Activated CD8-positive, alpha-beta memory T cell treated with anti-CD3 and anti-CD28 coated beads for 1 hour (primary cell): ENCODE measurements at places on chromosomes 13 and 19.
A peak's percentile ranks its signal among the peaks of the same experiment; 100 is the strongest.

GRCh38 chr19:5772416-5772815 is 12.1 kb downstream of the PRR22 start:
- no peak for DNase-seq

- no peak for DNase-seq
Observed at GRCh38 chr19:14545716-14546082, 16.3 kb downstream of the TECR start.

- no peak for DNase-seq
Observed at GRCh38 chr19:4360081-4360569, 16.8 kb downstream of the MPND start.

DNA sequence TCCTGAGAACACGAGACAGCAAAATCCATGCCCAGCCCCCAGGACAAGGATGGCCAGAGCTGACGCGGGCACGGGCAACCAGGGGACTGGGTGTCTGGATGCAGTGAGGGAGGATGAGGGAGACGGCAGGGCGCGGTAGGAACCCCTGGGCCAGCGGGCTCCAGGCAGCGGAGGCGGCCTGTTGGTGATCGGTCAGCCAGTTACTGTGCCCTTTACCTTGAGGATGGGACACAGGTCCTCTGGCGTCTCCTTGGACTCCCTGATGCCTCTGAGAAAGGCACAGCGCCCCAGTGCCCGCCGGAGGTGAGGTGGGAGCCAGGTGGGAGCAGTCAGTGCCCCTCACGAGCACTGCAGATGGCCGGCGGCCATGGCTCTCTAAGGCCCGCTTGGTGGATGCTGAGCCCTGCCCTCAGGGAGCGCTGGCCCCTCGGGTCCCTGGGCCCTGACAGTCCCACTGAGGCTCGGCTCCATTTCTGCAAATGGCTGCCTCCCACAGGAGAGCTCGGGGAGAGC is 31.2 kb downstream of the C13orf46 start:
- DNase-seq = no peak

- DNase-seq = no peak
Observed at GRCh38 chr13:62910541-62911060, 1495.0 kb upstream of the PCDH20 start.

GRCh38 chr13:92137520-92137919 is 739.1 kb downstream of the GPC5 start:
- DNase-seq = no peak

GRCh38 chr19:51702103-51702824 is 9.1 kb downstream of the SPACA6 start:
- no peak for DNase-seq

- DNase-seq = no peak
Observed at GRCh38 chr19:39599116-39599515, 3.2 kb upstream of the LGALS13 start.

GRCh38 chr13:113970810-113971470 is 2.9 kb downstream of the C13orf46 start:
- DNase-seq = no peak

GRCh38 chr19:48739404-48740163 is 826 bp downstream of the RASIP1 start:
- no peak for DNase-seq

- no peak for DNase-seq
Observed at GRCh38 chr13:25046985-25047511, 48.9 kb upstream of the PABPC3 start.

GRCh38 chr13:43665388-43665787 is 121.4 kb downstream of the ENOX1 start:
- no peak for DNase-seq

- no peak for DNase-seq
Observed at GRCh38 chr19:16380314-16380695, 55.7 kb downstream of the KLF2 start.

- DNase-seq = no peak
Observed at GRCh38 chr13:110055089-110055488, 251.9 kb downstream of the COL4A1 start.

- no peak for DNase-seq
Observed at GRCh38 chr13:111955412-111956065, 111.4 kb upstream of the SOX1 start.

DNA sequence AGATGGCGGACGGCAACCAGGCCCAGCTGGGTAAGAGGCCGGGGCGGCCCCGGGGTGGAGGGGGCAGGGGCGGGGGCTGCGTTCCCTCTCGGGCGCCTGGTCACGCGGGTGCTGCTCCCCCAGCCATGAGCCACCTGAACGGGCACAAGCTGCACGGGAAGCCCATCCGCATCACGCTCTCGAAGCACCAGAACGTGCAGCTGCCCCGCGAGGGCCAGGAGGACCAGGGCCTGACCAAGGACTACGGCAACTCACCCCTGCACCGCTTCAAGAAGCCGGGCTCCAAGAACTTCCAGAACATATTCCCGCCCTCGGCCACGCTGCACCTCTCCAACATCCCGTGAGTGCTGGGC is 11.1 kb downstream of the PTBP1 start:
- no peak for DNase-seq

GRCh38 chr13:39123578-39123977 is 85.3 kb downstream of the NHLRC3 start:
- no peak for DNase-seq

DNA sequence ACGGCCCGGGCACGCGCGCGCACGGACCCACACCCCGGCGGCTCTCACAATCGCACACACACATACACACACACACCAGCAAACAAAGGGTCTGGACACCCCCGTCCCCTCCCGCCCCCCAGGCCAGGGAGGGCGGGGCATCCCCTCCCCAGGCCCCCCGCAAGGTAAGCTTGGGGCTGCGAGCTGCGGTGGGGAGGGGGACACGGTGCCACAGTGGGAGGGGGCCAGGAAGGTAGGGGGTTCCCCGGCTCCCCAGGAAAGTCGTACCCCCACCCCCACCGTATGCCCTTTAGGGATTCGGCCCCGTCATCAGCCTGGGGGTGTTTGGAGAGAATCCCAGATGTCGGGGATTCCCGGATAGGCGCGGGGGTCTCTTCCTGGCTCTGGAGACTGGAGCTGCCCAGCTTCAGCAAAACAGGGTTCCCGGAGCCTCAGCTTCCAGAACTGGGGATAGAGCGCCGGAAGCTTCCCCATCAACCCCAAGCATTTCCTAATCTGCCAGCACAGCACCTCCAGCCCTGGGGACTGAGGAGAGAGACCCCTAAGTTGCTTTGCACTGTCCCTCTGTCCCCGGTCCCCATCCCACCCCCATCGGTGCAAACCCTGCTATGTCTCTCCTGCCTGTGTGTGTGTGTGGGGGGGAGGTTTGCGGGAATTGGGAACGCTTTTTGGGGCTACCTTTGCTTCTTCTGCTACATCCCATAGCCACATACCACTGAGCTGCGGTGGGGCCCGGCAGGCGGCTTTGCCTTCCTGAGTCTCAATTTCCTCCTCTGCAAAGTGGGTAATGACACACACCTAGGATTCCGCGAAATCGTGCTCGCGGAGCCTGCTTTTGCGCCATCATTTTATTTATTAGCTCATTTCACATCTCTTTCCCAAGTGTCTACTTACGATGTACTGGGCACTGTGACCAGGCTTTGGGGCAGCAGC is 1.8 kb upstream of the CDC37 start:
- DNase-seq = no peak

DNA sequence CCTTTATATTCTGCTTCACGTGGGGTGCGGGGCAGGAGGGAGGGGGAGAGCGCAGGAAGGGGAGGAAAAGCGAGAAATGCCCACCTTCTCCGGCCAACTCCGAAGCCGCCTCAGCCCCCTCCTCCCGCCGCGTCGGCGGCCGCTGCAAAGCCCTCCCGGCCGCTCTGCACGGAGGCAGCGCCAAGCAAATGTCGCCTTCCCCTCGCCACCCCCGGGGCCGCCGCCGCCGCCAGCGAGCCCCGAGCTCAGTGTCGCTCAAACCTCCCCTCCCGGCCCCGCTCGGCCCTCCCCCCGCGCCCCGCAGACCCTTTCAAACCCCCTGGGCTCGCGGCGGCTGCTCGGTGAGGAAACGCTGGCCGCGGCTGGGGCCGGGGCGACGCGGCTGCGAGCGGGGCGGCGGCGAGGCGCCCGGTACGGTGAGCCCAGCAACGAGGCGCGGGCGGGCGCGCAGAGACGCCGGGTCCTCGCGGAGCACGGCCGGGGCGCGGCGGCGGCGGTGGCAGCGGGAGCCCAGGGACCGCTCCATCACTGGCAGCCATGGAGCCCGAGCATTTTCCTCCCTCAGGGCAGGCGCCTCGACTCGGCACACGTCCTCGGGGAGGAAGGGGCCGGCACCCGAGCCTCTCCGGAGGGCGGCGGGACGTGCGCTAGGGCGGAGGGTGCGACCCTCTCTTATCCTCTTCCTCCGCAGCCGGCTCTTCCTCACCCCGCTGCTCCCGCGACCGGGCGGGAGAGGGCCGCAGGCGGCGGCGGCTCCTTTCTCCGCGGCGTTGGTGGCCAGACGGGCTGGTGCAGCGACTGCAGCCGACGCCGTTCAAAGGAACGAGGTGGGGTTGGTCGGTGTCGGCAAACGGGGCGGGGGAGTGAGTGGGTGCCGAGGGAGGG is 463 bp upstream of the TSC22D1 start:
- DNase-seq = peak; percentile 25

DNA sequence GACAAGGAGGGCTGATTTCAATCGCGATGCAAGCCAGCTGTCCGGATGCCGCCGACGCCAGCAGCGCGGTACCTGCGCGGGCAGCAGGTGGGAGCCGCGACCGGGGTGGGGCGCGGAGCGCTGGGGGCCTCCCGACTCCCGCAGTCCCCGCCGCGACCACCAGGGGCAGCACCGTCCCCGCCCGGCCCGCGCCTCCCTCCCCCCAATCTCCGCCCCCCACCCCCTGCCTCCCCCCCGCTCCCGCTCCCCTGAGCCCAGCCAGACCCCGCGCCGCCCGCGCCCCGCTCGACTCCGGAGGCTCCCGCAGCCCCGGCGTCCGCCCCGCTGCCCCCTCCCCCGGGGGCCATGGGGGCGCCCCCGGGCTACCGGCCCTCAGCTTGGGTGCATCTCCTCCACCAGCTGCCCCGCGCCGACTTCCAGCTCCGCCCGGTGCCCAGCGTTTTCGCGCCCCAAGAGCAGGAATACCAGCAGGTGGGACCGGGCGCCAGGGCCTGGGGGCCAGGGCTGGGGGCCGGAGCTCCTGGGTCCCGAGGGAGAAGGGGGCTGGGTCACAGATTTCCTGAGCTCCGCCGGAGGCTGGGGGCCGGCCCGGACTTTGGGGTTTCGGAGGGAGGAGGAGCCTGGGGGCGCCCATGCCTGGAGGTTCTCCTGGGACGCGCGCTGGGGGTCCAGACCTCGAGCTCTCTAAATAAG is at the start of gene TTYH1:
Gene TTYH1, plus strand, starts transcription at position 257 of the 693 bp plus-strand sequence. Its CDS starts 89 bp downstream, at position 346.
- no peak for DNase-seq

DNA sequence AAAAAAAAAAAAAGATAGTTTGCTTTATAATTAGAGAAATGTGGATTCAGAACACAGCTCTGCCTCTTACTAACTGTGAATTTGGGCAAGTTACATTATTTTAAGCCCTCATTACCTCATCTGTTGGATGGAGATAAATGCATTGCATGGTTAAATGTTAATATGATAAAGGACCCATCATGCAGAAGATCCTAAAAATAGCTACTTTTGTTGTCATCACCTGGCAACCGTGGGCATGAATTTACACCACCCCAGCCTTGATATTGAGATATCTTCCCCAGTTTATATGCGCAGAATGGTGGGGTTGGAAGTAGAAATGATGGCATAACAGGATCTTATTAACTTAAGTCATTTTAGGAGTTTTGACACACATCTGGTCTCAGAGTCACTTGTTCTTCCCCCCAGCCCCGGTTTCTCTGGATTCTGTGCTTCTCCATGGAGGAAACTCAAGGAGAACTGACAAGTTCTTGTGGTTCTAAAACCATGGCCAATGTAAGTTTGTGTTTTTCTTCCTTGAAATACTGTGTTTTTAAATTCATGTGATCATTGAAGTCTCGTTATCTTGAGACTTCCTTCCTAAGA is 8.9 kb downstream of the ZNF546 start:
- DNase-seq = no peak

DNA sequence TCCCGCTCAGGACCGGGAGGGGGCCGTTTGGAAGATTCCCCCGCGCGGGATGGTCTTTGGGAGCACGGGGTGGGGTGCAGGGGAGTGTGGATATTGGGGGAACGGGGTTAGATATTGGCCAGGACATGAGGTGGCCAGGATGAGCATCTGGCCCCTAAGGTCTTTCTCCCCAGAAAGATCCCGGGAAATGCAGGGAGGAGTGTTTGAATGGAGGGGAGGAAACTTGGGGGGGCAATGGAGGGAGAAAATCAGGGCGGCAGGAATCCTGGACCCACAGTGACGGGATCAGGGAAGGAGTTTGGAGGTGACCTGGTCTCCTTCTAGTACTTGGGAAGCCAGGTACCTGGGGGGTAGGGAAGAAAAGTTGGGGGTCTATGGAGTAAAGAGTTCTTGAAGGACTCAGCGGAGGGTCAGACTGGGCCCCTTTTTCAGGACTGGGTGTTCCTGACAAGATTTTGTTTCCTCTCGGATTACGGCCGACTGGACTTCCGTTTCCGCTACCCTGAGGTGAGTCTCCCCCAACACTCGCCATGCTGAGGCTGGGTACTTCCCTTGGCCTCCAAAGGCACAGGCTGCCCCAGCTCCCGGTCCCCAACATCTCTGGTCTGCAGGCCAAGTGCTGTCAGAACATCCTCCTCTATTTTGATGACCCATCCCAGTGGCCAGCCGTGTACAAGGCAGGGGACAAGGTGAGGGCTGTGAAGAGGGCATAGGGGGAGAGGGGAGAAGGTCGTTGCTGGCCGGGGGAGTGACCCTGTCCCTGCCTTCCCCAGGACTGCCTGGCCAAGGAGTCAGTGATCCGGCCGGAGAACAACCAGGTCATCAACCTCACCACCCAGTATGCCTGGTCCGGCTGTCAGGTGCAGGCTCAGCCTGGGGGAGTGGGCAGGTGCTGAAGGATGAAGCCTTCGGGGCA is 989 bp downstream of the TMEM145 start:
- DNase-seq = no peak

DNA sequence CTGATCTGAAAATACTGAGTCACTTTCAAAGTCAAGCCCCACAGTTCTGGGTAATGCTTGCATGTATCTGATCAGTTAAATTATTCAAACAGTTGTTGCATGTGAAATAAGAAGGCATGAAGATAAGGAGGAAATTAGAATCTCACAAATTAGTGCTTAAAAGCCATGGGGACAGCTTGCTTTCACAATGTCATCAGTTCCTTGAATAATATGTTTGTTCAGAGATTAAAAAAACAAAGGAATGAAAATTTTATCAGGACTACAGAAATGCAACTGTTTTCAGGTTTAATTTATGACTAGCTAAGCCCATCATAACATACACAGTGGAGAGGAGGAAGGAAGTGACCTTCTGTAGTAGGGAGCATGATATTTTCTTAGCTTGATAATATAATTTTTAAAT is 150.1 kb downstream of the OXGR1 start:
- DNase-seq = no peak

GRCh38 chr13:49319951-49320350 is 72.2 kb downstream of the CDADC1 start:
- DNase-seq = no peak

DNA sequence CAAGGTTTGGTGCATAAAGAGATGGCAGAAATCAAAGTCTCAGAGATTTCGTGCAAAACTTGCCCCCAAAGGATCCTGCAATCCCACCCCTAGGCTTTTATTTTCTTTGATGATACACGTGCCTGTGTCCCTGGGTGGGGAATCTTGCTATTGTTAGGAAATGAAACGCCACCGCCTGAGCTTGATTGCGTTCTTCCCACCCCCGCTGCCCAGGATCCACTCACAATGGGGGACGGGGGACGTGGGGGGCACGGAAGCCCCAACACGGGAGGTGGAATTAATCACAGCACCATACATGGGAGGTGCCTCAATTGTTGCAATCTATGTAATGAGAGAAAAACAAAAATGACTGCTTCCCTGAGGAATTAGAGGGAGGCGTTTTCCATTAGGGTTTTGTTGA is 39.6 kb downstream of the ZNRF4 start:
- no peak for DNase-seq
